Activated naive CD8-positive, alpha-beta T cell treated with anti-CD3 and anti-CD28 coated beads, Interleukin-2, amount 10 ng/mL, durations not matched to agents 7 days and 5 days (primary cell): ENCODE measurements at places on chromosomes 2 and 18. TPM values are rescaled to one million over a fixed set of nuclear protein-coding genes. Genes with fewer than 3 reads are reported as not detected.
A peak's percentile ranks its signal among the peaks of the same experiment; 100 is the strongest.

DNA sequence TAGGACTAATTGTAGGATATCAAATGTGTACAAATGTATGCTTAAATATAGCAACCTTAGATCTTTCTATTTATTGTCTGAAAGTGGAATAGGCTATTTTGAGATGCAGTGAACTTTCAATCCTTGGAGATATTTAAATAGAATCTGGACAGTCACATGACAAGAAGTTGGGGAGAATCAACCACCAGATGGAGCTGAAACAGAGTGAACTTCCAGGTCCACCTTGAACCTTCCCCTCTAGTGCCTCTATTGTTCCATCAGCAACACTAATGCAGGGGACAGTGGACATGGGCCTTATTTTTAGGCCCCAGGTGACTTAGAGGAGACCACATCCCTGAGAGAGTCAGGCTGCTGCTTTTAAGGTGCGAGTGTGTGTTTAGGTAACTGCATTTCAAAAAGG lies 37.0 kb upstream of the CRIM1 start:
- DNase-seq: no peak

- no peak for DNase-seq
These were observed 2.0 kb downstream of the ASB18 start for GRCh38 chr2:236262238-236262637.

DNA sequence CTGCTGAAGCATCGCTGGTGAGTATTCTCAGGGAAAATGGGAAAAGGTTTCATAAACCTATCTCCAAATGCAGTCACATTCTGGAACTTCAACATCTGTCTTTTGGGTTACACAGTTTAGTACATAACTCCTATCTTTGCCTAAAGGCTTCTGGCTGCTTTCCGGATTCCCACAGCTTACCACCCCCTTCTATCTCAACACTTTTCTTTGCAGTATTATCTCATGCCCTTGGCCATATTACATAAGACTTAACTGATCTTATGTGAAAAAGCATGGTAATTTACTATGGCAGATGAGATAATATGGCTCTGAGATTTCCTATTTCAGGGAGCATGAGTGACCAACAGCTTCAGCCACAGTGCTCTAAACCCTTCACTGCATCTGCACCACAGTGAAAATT lies 369.3 kb upstream of the LINC00305 start:
- DNase-seq: no peak

DNA sequence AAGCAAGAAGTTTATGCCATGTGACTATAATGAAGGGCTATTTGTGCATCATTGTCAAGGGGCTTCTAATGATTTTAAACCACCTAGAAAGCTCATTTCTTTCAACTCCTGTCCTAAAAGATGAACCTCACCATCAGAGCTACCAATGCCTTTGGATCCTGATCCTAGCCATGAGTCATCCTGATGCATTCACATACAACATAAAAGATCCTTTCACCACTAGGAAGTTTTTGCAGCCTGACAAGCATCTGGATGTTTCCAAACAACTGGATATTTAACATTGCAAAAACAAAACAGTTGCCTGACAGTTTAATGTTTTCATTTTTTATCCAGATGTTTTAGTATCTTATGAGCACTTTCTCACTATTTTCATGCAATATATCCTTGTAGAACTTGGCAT lies 425.3 kb downstream of the MBD2 start:
- DNase-seq: no peak

GRCh38 chr18:13390711-13391110 lies 172.2 kb downstream of the LDLRAD4 start:
- no peak for DNase-seq

DNA sequence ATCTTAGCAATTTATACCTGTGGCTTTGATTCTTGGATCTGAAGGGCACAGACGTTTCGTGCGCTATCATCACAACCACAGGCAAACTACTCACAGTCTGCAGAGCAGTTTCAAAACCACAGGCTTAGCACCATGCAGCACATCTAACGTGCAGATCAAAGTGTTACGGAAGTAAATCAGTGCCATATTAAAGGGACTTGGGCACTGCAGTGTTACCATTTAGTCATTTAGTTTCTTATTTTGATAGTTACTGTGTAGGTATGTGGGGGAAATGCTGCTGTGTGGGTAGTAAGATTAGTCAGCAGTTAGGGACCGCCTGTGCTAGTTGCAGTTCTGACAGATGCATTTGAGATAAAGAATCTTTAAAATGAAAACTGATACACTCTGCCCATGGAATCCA lies 384.0 kb downstream of the NBAS start:
- no peak for DNase-seq

UBXN2A gene
- total RNA-seq: 11.2 TPM

ACOXL gene
- total RNA-seq: not detected

DNA sequence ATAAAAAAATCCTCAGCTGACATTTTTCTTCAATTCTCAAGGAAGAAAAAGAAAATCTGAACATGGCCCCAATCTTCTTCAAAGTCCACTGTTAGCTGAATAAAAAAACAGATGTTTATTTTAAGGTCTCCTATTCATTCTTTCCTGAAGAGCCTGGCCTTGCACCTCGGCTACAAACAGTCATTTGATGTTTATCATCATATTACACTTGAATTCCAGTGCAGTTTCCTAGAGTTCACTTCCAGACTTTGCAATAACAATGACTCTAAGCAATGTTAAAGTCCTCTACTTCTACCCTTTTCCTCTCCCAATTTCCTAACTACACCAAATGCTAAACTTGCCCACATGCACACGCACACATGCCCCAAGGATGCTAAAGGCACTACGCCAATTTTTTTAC lies 70.1 kb downstream of the NOL10 start:
- DNase-seq: no peak

DNA sequence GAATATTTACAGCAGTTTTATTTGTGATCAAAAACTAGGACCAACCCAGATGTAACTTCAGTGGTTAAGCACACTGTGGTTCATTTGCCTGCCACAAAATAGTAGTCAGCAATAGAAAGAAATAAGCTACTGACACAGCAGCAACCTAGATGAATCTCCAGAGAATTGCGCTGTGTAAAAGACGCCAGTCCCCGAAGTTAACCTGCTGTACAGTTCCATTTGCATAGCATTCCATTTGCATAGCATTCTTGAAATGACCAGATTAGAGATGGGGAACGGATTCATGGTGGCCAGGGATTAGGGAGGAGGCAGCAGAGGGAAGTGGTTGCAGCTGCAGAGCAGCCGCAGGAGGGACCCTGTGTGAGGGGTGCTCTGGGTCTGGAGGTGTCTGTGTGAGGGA lies 39.3 kb upstream of the NFATC1 start:
- no peak for DNase-seq

- DNase-seq: no peak
These were observed 40.0 kb upstream of the MCM6 start for GRCh38 chr2:135916207-135916606.

DNA sequence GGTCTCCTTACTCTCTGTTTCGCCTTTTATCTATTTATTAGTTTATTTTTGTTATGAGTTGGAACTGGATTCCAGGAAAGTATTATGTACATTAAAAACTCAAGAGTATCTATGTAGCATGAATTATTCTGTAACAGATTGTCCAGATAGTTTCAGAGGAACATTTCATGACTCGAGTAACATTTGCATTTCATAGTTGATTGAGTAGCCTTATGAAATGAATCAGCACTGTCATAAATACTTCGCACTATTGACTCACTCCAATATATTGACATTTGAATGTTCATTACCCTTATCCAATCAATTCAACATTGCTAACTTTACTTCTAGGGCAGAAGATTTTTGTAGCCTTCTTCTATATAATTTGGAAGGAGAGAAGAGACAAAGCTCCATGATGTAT lies 11.3 kb upstream of the VRK2 start:
- no peak for DNase-seq

GRCh38 chr2:101802329-101802728 lies 104.8 kb downstream of the MAP4K4 start:
- DNase-seq: no peak

GRCh38 chr2:191691016-191691735 lies 13.2 kb downstream of the NABP1 start:
- no peak for DNase-seq

GRCh38 chr2:240839152-240840143 lies 19.4 kb upstream of the KIF1A start:
- DNase-seq: no peak

DNA sequence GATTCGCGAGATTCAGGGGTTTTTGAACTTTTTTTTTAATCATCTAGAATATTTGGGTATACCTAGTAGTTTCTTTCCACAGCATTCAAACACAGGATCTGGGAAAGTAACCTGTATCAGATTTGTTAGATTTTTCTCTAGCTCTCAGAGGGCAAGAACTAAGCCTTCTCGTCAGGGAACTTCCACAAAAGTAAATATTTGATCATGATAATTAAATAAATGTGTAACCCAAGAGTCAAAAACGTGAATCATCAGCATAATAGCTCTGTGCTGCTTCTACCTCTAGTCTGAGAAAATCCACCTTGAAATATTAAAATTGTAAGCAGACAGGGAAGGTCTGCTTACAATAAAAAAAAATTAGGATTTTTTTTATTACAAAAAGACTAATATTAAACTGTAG lies 225.7 kb upstream of the SPOPL start:
- DNase-seq: no peak

ADCYAP1 gene
- not detected for total RNA-seq

- no peak for DNase-seq
These were observed 217.0 kb upstream of the PIEZO2 start for GRCh38 chr18:11366410-11366809.

DNA sequence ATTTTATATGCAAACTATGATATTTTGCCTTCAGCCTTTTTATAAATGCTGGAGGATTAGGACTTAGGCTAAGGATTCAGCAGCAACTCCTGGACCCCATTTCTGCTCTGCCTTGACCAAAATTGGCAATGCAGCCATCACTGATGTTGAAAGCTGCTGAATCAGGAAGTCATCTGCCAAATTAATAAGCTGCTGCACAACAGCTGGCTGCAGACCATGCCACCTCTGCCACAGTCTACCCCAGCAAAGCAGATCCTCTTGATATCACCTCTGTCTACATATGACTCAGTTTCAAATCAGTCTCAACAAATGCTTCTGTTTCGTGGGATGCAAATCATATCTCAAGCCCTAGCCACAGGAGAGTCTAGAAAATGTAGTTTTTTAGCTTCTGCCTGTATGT lies 7.1 kb upstream of the SOS1 start:
- DNase-seq: peak; percentile 58

OSBPL6 gene
- 0.20 TPM for total RNA-seq

- no peak for DNase-seq
These were observed 86.8 kb downstream of the SEMA4F start for GRCh38 chr2:74740741-74741431.

- DNase-seq: no peak
These were observed 600.5 kb downstream of the SATB2 start for GRCh38 chr2:198857246-198857645.

GRCh38 chr2:208304157-208304556 lies 38.1 kb downstream of the PIKFYVE start:
- no peak for DNase-seq

DNA sequence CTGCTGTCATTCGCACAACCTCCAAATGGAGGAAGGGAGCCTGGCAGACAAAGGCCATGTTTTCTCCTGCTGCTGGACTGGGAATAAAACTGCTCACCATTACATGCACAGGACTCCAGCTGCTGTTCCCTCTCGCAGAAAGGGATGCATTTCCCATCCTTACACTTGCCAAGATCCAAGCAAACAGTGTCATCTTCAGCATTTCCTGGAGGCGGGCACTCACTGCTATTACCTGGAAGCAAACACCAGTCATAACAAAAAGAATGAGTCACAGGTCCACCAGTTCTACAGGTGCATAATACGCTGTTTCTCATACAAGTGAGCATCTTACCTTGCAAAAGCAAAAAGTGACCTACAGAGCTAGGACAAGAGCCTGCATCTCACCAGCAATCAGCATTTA lies 22.7 kb downstream of the IAH1 start:
- no peak for DNase-seq

DNA sequence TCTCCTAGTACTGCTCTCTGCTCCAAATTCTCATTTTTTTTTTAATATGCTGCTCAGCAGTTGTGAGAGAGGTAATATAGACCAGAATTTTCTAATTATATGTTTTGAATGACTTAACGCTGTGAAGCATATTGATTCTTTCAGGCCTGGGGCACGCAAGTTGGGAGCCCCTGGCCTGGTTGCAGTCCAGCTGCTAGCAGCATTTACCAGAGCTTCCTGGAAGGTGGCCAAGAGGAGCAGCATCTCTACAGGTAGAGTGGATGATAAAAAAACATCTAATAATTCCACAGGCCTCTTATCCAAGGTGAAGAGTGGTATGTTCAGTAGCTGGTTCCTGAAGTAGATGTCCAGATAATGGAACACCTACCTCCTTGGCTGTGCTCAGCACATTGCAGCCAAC lies 7.3 kb upstream of the UGP2 start:
- no peak for DNase-seq

- DNase-seq: no peak
These were observed 5.8 kb downstream of the PCARE start for GRCh38 chr2:29068513-29068912.

GRCh38 chr2:46866770-46867246 lies 48.8 kb downstream of the MCFD2 start:
- DNase-seq: no peak

UGT1A10 gene
- not detected for total RNA-seq

KCNE4 gene
- not detected for total RNA-seq

DNA sequence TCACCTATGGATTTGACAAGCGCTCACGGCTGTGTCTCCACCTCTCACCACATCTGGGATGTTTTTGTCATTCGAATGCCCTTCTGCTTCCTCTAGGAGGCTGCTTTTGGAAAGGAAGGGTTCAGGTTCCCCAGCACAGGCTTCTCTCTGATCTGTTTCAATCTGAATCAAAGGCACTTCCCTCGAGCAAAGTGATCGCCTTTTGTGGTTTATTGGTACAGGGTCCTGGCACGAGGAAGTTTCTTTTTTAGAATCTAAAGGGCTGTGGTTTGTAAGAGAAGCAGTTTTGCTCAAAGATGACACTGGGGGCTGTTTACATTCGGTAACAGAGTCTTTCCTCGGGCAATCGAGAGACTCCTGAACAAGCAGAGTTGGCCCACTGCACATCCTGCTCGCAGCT lies 145.0 kb downstream of the DAW1 start:
- no peak for DNase-seq

DNA sequence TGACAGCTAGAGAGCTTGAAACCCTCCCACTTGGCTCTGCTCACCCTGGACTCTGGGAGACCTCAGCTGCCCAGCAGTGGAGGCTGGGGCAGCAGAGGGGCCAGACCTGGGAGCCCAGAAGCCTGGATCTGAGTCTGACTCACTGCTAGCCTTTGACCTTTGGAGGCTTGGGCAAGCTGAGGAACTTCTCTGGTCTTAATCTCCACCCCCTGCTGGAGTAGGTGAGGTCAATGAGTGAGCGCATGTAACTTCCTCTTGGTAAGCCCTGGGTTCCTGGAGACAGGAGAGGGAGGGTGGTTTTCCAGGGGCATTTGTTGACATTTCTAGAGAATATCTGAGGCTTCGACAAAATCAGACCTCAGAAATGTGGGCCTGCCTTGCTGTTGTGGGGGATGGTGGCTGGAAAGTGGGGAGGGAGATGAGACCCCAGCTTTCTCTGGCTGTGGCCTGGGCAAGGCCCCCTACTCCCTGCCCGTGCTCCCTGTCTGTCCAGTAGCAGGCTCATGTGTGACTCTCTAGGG lies 73.0 kb upstream of the YWHAQ start:
- no peak for DNase-seq
